ENCODE measurements at places on chromosomes 13 and 19.

- DNase-seq = peak; percentile 76
These were observed 28.1 kb downstream of the GPX4 start for GRCh38 chr19:1131718-1132551.

DNA sequence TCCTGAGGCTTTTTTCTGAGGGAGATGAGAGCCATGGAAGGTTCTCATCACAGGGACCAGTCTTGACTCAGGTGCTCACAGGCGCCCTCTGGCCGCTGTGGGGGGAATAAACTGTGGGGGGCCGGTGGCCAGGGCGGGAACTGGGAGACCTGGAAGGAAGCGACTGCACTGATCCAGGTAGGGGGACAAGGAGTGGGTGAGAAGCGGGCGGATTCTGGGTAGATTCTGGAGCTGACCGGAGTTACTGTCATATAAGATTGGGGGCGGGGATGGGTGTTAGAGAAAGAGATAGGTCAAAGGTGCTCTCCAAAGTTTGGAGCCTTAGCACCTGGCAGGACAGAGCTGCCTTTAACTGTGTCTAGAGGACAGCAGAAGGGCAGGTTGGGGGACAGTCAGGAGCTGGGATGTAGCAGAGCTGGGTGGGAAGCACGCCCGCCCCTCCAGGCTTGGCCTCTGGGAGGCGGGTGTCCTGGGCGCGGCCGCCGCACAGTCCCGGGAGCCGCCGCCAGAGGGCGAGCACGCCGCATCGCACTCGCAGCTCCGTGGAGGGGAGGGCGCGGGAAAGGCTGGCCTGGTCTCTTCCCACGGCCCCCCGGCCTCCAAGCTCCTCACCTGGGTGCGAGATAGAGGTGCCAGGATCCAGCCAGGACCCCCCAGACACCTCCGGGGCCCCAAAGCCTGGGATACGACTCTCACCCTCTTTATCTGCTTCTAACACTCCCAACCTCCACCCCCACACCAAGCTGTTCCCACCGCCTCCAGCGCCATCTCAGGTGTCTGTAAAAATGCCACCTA is 4.2 kb upstream of the DAND5 start:
- peak; percentile 73 for DNase-seq

DNA sequence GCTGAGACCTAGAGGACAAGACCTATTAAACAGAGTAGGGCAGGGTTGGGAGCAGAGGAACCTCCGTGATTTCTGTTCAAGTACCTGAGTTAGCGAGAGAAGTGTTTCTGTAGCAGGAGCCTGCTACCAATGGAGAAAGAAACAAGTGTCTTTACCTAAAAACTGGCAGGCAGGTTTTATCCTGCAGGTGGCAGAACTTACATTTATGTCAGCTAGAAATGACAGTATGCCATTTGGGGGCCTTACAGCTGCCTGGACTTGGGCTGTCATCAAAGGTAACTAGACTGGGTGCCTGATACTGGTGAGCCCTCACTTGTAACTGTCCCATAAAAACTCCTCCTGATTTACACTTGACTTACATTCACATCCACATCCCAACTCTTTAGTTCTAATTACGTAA is 185.3 kb upstream of the MIR17HG start:
- DNase-seq = no peak

- DNase-seq = no peak
These were observed 57.1 kb downstream of the GADD45B start for GRCh38 chr19:2533072-2533425.

DNA sequence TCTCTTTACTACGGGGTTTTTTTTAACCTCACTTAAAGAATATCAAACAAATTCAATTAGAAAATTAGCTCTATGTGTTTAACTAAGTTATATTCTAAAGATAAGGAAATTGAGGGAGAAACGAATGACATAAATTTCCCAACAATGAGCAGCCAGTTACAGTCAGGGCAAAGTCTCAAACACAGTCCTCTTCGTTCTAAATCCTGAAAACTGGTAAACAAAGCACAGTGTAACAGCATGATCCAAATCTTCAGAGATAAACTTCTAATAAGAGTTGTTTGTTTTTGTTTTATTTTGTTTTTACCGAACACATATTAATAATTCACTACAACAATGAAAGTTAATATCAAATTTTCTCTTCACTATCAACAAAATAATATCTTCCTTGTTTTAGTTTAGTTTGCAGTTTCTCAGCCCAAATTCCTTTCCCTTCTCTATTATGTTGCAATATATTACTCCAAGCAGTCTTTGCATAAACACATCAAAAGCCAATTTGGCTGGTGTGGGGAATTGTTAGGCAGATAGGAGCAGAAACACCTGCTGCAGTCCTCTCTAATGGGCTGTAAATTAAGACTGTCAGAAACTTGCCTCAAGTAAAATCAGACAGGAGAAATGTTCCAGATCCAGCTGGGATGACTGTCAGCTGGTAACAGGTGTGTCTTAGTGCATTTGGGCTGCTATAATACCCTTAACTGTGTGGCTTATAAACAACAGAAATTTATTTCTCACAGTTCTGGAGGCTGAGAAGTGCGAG is 106.5 kb upstream of the SGCG start:
- DNase-seq = no peak

GRCh38 chr13:35720290-35720689 is 243.8 kb upstream of the MAB21L1 start:
- no peak for DNase-seq

DNA sequence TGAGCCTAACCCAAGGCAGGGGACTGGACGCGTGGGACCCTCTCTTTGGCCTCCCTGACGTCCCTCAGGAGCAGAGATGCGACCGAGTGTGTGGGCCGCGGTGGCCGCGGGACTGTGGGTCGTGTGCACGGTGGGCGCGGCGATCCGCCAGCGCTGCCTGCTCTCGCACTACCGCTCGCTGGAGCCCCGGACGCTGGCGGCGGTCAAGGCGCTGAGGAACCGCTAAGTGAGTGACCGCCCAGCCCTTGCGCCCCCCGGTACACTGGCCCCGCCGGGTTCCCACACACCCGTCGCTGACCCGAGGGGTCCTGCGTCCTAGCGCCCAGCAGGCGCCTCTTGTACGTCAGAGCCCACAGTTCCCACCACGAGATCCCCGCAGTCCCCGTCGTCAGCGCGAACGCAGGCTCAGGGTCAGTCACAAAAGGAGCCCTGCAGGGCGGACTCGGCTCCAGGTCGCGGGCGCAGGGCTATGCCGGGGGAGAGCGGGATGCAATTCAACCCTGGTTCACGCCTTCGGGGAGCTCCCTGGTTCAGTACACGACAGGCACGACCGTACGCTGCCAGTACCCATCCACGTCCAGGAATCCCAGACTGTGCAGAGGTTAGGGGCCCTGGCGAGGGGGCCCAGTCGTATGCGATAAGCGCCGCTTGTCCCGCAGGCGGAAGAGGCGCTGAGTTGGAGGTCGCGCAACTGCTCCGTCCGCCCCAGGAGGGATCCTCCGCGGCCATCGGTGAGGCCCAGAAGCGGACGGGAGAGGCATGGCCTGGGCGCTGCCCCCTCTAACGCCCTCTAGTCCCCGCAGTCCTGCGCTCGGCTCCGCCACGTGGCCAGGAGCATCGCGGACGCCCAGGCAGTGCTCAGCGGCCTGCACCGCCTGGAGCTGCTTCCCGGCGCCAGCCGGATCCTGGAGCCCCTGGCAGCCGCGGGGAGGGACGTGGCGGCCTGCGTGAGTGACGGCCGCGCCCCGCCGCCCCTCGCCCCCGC is 3.6 kb upstream of the IFNL2 start:
- DNase-seq = no peak

DNA sequence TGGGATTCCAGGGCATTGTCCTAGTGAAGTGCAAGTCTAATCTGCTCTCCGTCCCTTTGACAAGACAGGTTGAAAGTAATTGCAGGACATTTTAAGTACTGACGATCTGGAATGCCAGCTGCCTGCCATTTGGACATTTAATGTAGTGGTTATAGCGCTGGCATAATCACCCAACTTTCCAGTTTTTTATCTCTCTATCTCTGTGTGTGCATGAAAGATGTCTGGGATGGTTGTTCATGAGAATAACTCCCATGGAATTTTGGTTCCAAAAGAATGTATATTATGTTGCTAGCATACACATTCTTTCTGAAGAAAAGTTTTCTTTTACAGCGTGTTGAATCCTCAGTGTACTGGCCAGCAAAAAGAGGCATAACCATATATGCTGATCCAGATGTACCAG is 53.6 kb downstream of the TDRD12 start:
- no peak for DNase-seq

DNA sequence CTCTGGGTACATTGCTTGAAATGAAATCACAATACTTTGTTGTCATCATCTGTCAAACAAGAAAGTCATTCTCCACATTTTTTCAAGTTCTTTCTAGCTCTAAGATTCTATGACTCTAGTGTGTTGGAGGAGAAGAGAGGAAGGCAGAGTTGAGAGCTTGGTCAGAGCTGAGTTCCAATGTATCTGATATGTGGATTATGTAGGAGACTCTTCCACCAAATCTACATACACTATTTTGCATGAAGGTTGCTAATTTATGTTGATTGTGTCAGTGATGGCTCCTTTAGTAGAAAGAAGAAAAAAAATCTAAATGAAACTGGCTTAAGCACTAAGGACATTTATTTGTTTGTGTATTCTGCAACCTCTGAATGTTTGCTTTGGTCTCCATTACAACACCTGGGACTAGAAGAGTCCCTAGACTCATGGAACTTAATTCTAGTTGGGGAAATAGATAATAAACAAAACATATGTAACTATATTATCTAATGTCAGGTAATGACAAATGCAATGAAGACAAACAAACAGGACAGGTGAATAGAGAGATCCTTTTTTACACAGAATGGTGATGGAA is 691.9 kb downstream of the UQCRFS1 start:
- DNase-seq = no peak

GRCh38 chr13:112143753-112144615 is 77.0 kb downstream of the SOX1 start:
- no peak for DNase-seq

- no peak for DNase-seq
These were observed 5.3 kb upstream of the SUCLA2 start for GRCh38 chr13:48006396-48006795.

- no peak for DNase-seq
These were observed 58.7 kb downstream of the RNF17 start for GRCh38 chr13:24822640-24823039.

- no peak for DNase-seq
These were observed 51.7 kb upstream of the KLF2 start for GRCh38 chr19:16272945-16273344.

DNA sequence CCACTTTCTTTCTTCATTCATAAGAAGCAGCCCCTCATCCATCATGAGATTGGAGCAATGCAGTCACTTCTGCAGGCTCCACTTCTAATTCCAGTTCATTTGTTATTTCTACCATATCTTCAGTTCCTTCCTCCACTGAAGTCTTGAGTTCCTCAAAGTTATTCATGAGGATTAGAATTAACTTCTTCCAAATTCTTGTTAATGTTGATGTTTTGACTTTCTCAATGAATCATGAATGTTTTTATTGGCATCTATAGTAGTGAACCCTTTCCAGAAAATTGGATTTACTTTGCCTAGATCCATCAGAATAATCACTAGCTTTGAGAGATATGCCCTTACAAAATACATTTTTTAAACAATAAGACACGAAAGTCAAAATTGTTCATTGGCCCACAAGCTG is 2567.7 kb upstream of the PCDH20 start:
- DNase-seq = no peak

DNA sequence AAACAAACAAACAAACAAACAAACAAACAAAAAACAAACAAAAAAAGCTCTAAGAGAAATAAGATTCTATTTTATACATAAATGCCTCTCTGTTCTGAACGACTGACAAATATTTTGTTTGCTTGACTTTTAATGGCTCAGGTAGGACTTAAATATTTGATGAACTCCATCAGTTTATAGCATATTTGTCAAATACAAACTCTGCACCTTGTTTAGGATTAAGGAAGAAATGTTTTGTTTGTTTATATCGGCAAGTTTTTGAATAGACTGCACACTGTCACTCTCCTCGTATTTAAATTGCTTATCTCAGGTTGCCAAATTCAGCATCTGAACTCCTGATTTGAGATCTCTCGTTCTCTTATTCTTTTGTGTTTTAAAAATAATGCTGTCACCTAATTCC is 1499.7 kb upstream of the SLC10A2 start:
- DNase-seq = no peak

DNA sequence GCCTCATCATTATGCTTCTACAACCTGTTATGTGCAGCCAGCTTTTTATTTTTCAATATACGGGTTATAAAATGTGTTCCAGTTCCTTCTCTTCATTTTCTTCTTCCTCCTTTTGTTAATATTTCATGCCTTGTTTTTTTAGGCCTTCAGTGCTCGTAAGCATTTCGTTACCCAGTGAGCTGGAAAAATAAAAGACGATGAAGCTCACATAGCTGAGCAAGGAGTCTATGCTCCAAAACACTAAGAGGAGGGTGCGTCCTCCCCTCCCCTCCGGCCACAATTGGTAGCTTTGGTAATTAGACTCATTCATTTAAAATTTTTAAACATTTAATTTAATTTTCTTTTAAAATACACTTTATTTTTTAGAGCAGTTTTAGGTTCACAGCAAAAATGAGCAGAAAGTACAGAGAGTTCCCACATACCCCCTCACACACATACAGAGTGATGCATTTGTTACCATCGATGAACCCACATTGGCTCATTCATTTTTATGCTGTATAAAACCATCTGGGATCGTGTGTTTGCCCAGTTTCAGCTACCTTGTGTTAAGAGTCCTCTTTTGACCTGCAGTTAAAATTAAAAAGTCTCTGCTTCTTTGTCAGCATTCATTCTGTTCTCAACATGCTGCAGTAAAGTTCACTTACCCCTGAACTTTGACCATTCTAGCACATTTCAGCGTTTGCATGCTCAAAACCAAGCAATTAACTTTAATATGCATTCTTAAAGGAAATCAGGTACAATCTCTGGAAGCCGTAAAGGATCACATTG is 223.9 kb downstream of the LACC1 start:
- no peak for DNase-seq

DNA sequence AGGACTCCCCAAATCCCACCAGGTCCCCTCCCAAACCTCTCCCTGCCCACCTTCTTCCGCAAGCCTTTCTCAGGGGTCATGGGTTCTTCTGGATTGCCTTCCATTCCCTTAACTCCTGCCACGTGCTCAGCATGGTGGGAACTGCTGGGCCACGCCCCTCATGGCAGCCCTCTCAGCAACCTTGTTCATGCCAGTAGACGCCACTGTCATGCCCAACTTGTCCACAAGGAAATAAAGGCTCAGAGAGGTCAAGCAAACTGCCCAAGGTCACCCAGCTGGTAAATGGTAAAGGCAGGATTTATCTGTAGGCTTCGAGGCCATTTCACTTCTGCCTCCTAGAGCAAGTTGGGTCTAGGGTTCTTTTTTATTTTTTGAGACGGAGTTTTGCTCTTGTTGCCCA is 10.9 kb downstream of the PRAM1 start:
- no peak for DNase-seq

DNA sequence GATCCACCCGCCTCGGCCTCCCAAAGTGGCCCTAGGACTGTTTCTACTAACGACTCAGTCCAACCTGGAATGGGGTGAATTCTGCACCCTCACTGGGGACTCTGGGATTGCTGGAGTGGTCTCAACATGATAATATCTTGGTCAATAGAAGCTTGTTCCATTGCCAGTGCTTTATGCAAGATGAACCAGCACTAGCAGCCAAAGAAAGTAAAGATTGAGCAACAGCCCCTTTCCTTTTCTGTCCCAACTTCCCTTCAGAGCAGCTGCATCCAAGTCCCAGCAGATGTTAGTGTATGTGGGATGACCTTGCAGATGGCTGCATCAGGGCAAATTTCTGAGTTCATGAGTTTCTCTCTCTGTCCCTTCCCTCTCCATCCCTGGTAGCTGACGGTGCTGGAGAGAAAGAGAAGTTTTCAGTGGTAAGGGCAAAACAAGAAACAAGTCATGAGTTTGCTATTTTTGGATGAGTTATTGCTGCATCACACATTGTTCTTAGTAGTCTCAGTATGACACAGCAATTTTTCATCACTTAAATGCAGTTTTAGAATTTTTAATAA is 183.6 kb upstream of the EDNRB start:
- no peak for DNase-seq

- DNase-seq = no peak
These were observed 24.3 kb downstream of the COLGALT1 start for GRCh38 chr19:17579661-17580244.
